ENCODE measurements at places on chromosomes 16 and 17.

DNA sequence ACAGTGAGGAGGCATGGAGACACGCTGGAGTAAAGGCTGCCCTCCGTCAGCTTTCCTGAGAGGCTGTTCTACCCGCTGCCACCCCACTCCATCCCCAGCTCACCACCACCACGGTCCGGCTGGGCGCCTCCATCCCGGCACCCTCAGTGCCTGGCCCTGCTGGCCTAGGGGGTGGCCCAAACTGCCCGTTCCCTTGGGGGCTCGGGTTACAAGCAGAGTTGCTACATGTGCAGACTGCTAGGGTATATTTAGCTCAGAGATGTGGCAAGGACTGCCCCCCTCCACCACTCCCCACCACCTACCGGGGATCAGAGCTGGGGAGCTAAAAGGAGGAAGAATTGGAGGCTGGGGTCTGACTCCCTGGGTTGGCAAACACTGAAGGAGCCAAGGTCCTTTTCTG lies 4.1 kb downstream of the CACNB1 start:
- no peak for DNase-seq

DNA sequence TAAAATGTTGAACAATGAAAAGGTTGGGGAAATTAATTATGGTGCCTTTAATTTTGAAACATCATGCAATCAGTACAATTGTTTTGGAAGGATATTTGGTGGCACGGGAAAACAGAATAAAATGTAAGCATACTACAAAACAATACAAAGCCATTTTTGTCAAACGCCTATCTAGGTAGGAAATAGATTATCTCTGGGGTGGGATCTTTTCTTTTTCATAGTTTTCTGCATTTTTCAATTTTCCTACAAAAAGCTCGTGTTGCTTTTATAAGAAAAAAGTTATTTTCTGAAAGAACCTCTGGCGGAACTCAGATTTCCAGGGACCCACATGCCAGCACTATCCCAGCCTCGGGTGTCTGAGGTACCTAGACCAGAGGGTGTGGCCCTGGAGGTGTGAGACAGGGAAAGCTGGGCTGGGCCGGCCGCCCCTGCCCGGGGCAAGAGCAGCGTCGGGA lies 961 bp upstream of the MAP3K3 start:
- DNase-seq = no peak

- DNase-seq = no peak
Measured at GRCh38 chr16:86965840-86966550, 351.2 kb downstream of the C16orf95 start.

- no peak for DNase-seq
Measured at GRCh38 chr17:62816282-62816839, 8.2 kb upstream of the MARCHF10 start.

DNA sequence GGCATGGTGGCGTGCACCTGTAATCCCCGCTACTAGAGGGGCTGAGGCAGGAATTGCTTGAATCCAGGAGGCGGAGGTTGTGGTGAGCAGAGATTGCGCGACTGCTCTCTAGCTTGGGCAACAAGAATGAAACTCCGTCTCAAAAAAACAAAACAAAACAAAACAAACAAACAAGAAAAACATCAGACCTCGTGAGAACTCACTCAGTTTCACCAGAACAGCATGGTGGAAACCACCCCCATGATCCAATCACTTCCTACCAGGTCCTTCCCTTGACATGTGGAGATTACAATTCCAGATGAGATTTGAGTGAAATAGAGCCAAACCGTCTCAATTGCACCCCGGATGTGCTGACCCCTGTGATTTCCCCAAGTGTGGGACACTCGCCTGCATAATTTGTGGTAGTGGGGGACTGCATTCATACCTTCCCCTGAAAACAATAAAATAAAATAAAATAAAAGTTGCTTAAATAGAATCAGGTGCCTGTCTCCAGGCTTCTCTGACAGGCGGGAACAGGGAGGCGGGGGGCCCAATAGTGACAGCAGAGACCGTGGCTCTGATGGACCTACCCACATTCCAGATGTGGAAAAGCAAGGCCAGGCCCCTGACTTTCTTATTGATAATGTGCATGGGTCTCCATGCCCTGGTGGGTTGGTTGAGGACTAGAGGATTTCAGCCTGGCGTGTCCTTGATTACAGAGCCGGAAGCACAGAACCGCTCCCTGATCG lies 13.1 kb downstream of the ZSCAN10 start:
- DNase-seq = no peak

Data from T-helper 2 cell (primary cell).